ENCODE measurements at places on chromosomes 2 and 18.

DNA sequence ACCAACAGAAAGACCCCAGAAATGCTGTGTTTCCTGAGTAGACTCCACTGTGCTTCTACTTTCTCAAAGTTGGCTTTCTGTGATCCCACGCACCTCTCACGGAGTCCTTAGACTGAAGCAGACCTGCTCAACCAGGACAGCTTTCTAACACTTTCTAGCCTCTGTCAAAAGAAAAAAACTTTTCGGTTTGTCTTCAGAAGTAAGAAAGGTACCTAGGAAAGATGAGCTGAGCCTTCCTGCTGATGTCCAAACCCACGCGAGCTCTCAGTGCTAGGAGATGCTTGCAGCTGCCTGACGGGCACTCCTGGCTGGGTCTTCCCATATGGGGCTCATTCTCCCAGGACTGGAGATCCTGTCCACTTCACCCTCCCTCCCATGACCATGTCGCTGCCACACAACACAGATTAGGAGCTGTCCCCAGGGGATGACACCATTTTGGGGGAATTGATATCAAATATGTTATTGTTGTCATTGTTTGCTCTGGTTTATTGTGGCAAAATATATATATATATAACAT, 49.2 kb upstream of the DAPL1 start:
- DNase-seq = no peak

GRCh38 chr2:113228991-113229716, 49.6 kb downstream of the PAX8 start:
- no peak for DNase-seq

DNA sequence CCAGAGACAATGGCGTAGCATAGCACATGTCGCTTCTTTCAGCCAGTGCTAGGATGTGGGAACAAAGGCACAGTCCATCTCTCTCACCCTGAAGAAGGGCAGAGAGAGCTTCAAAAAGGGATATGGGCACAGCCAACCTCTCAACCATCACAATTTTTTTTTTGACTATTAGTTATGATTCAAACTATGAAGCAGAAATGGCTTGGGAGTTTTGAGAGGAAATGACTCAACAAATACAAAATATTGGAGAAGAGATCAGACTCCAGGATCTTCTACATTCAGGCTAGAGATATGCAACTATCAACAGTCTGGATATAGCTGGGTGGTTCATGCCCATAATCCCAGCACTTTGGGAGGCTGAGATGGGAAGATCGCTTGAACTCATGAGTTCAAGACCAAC, 109.1 kb downstream of the MCFD2 start:
- peak; percentile 87 for DNase-seq

GRCh38 chr18:79644666-79645057, 34.9 kb upstream of the CTDP1 start:
- peak; percentile 30 for DNase-seq

GRCh38 chr2:10765914-10766313, 44.5 kb downstream of the ATP6V1C2 start:
- no peak for DNase-seq

DNA sequence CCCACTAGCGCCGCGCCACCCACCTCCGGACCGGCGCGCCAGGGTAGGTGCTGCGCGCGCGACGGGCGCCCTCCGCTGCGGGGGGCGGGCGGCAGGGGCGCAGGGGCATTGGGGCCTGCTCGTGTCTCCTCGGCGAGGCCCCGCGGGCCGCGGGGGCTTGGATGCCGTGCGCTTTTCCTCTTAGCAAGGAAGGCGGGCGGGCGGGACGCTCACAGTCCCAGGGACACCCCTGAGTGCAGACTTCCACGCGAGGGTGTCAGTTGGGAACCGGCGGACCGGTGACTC, 748 bp downstream of the TWIST2 start:
- no peak for DNase-seq

GRCh38 chr2:41806286-41806685, 241.5 kb upstream of the PKDCC start:
- DNase-seq = no peak

DNA sequence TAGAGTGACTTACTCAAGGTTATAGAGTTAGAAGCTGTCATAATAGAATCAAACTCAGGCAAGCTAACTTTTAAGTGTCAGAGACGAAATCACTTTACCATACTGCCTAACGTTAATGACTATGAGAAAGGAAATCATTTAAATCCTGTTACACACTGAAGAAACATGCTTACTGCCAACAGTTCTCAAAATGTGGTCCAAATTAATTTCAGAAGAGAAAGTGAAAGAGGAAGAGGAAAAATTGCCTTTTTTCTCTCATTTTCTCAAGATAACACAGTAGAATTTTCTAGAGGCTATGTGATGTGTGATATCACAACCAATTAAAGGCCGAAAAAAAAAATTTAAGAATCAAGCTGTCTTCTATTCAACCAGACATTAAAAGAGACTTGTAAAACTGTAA, 1362.7 kb upstream of the CHAC2 start:
- no peak for DNase-seq

DNA sequence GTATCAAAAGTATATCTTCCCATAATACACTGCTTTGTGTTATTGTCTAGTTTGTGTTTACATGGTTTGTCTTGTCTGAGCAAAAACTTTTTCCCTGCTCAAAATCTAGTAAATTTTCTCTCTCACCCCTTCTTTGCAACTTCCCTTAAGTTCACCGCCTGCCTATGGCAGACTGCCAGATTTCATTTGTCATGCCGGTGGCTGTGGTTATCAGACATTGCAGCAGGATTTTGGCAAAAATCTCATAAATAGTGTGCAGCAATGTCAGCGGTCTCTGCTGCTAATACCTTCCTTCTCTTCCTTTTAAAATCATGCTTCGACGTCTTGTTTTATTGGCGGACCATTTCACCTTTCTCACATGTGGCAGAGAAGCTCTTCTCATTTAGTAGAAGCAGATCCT, 45.6 kb upstream of the TMEM178A start:
- DNase-seq = peak; percentile 91

- DNase-seq = no peak
Measured at GRCh38 chr2:72581560-72582181, 244.2 kb downstream of the EXOC6B start.

DNA sequence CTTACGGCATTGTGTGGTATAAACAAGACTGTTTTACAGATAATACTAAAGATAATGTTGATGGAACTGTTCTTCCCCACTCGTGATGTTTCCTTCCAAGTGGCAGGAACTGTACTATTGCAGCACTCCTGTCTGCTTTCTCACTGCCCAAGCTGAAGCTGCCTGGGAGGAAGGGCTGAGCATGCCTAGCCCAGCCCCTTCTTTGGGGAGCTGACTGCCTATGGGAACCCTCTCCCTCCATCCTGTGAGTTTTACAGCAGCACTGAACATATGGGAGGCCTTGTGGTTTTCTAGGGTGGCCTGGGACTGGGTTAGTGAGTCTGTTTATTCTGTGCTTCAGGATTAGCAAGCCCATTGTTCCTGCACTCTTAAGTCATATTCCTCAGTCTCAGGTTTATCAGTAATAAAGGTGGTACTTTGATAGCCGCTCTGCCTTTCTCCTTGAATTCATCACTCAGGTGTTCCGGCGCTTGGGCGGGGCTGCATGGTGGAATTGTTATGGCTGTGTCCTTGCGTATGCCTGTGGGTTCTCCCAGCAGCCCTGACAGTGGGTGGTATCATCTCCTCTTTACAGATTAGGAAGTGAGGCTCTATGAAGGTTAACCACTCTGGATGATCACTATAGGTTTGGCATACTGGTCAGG, 379.7 kb downstream of the PTPRM start:
- peak; percentile 86 for DNase-seq

DNA sequence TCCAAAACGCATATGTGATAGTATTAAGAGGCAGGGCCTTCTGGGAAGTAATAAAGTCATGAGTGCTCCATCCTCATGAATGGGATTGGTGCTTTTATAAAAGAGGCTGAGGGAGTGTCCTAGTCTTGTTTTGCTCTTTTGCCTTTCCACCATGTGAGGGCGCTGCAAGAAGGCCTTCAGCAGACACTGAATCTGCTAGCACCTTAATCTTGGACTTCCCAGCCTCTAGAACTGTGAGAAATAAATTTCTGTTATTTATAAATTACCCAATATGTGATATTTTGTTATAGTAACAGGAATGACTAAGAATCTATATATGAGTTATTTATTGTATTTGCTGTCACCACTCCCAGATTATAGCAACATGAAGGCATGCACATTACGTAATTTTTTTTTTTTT, 63.5 kb downstream of the PLA2R1 start:
- peak; percentile 57 for DNase-seq

DNA sequence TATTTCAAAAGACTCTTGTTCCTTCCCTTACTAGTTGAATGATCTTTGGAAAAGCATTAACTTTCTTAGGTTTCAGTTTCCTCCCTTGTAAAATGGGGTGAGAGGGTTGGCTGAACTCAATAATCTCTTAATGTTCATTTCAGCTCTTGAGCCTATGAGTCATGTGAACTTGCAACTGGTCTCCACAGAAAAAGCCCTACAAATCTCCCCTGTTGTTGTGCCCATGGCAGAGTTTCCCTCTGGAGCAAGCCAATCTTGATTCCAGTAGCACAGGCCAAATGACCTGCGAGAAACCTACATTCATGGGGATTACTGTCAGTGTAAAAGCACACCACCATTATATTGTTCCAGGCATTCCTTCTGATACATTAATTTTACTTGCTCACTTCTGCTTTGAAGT, 388.9 kb downstream of the ALK start:
- no peak for DNase-seq

DNA sequence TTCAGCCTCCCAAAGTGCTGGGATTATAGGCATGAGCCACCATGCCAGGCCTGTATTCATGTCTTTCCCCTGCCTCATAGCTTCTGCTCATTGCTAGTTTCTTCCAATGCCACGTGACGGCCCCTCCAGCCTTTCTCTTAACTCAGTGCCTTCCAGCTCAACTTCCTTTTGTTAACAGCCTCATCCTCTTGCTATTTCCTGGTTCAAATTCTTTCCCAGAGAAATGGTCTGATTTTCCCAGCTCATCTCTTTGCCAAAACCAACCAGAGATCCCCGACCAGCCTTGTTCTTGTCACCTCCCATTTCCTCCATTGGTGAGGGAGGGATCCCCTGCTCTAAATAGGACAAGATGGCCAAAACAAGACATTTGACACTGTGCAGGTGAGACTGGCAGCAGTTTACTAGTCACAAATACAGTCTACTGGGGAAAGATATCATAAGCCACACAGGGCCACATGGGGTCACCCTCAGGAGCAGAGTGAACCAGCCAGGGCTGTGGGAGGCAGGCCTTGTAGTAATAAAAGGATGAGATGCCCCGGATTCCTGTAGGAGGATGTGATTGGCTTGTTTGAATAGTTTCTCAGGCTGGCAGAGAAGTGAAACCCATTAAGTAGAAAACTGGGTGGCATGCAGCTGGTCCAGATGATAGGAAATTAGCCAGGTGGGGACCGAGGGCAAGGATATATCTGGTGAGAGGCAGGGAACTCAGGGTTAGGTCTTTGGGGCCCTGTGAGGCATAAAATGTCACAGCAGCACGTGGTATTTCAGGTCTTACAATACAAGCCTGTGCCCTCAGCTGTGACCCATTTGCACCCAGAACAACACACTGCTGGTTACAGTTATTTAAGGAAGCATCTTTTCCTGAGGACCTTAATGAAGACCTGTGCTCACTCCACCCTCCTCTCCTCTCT, 6.4 kb downstream of the CD207 start:
- peak; percentile 93 for DNase-seq

DNA sequence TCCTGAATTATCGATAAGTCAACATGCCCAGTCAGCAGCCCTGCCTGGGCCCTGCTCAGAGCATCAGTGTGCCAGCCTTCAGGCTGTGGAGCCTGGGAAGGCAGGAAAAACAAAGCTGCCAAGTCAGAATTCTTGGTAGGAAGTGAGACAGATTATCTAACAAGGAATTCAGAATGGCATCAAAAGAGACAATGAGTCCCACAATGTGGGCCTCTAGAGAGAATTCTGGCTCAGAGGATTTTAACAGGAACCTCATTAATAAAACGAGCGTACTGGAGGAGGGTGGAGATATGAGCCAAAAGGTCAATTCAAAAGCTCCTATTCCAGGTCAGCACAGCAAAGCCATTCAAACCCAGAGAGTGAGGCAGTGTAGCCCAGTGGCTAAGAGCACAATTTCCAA, 327.6 kb upstream of the MMADHC start:
- no peak for DNase-seq

DNA sequence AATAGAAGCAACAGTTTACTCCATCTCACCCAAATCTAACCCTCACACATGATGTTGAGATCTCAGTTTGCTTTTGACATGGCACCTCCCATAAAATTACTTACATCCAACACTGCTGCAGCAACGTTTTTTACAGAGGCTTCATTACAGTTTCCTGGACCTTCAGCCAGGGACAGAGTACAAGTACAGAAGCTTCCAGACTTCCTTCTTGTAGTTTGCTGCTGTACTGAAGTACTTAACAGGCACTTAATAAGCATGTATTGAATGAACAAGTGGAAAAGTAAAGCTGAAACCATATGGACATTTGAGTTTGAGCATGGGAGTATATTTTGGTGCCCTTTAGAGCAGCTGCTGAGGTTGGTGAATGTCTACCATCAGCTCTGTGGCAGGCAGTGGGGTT, 514.2 kb downstream of the PTPRM start:
- DNase-seq = no peak

- no peak for DNase-seq
Measured at GRCh38 chr2:179049203-179049545, 763 bp downstream of the CCDC141 start.

DNA sequence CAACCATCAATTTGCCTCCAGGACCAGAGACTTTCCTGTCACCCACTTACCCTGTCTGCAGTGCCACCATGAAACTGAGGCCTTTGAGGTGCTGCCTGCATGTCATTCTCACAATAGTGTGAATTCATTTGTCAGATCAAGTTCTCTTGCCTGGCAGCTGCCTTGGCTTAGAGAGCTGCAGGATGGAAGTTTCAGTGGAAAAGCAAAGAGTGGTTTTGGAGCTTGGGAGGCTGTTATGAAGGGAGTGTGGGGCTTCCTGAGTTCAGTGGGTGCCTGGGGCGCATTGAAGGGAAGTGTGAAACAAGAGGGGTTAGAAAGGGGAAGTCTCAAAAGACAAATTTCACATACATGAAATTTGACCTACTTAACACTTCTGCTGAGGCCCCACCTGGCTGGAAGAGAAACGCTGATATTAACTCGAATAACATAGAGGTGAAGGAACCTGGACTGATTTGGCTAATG, 7.9 kb upstream of the LBH start:
- no peak for DNase-seq

GRCh38 chr2:222445227-222445626, 20.9 kb downstream of the SGPP2 start:
- DNase-seq = no peak

DNA sequence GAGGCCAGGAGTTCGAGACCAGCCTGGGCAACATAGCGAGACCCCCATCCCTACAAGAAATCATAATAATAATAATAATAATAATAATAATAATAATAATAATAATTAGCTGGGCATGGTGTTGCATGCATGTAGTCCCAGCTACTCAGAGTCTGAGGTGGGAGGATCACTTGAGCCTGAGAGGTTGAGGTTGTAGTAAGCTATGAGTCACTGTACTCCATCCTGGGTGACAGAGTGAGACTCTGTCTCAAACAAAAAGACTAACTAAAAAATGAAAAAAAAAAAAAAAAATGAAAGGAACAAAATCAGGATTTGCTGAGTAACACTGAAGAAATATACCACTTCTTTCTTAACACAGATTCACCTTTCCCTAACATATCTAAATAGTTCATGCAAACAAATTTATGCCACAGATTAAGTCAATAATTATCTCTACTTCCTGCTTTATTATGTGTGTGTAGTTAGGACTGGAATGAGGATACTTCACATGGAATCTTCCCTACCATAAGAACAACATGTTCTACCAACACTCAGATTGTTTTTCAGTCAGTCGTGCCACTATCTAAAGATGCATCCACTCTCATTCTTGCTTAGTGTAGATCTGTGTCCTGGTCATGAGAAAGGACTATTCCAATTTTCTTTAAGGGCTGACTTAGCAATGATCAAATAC, 928.7 kb downstream of the SLC4A3 start:
- peak; percentile 56 for DNase-seq

GRCh38 chr2:41981417-41981816, 66.4 kb upstream of the PKDCC start:
- DNase-seq = no peak

Data from EH (cell line).